CD4-positive, alpha-beta T cell treated with Interferon gamma for 1 hour (primary cell): ENCODE measurements at places on chromosomes 4 and X.

DNA sequence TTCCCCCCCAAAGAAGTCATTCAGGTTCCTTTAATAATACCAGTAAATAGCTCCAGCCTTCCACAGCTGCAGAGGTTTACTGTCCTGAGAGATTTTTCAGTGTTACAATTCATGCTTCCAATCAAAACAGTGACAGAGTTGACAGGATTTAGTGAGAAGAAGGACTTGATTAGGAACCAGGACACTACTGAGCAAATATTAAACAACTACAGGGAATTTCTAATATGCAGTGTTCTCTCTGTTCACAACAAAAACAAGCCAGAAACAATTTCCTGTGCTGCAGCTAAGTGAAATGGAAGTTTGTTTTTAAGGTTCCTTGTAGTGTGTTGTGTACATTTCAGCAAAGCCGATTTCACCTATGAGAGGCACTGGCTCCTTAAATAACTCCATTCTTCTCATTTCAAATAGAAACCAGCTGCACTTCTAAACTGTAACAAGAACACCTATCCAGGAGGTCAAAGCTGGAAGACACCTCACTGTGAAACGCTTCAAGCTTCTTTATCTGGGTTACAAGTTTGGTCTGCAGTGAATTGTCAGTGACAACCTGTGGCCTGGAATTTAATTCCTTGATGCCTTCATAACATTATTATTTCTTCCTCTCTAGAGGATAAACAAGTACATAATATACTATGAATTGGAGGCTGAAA, 149.3 kb downstream of the RASL11B start:
- no peak for DNase-seq

GRCh38 chrX:50736656-50737055, 77.3 kb downstream of the SHROOM4 start:
- DNase-seq = no peak

GRCh38 chrX:44113337-44113736, 140.1 kb upstream of the NDP start:
- DNase-seq = no peak

GRCh38 chr4:184768296-184768695, 34.4 kb upstream of the CENPU start:
- no peak for DNase-seq

GRCh38 chr4:26141911-26142638, 178.7 kb upstream of the RBPJ start:
- DNase-seq = peak; percentile 10

- no peak for DNase-seq
Observed at GRCh38 chr4:176845636-176846035, 52.9 kb upstream of the VEGFC start.

- no peak for DNase-seq
Observed at GRCh38 chr4:148101235-148101634, 341.0 kb downstream of the NR3C2 start.

- DNase-seq = no peak
Observed at GRCh38 chr4:24471486-24472160, 112.7 kb downstream of the DHX15 start.

GRCh38 chr4:65050786-65051185, 619.5 kb downstream of the EPHA5 start:
- no peak for DNase-seq

- no peak for DNase-seq
Observed at GRCh38 chr4:86033171-86033570, 326.7 kb downstream of the MAPK10 start.

- DNase-seq = no peak
Observed at GRCh38 chr4:2805712-2806389, 13.0 kb downstream of the SH3BP2 start.

- DNase-seq = no peak
Observed at GRCh38 chr4:21413807-21414370, 534.7 kb downstream of the KCNIP4 start.

GRCh38 chr4:55343887-55344286, 2.2 kb upstream of the SRD5A3 start:
- no peak for DNase-seq

- DNase-seq = no peak
Observed at GRCh38 chr4:3203971-3204431, 45.0 kb upstream of the MSANTD1 start.

- no peak for DNase-seq
Observed at GRCh38 chr4:112381996-112382692, 85.0 kb downstream of the ALPK1 start.

- no peak for DNase-seq
Observed at GRCh38 chr4:160286051-160286450, 1183.2 kb downstream of the RAPGEF2 start.

- DNase-seq = no peak
Observed at GRCh38 chr4:156571146-156571545, 400.5 kb downstream of the PDGFC start.

DNA sequence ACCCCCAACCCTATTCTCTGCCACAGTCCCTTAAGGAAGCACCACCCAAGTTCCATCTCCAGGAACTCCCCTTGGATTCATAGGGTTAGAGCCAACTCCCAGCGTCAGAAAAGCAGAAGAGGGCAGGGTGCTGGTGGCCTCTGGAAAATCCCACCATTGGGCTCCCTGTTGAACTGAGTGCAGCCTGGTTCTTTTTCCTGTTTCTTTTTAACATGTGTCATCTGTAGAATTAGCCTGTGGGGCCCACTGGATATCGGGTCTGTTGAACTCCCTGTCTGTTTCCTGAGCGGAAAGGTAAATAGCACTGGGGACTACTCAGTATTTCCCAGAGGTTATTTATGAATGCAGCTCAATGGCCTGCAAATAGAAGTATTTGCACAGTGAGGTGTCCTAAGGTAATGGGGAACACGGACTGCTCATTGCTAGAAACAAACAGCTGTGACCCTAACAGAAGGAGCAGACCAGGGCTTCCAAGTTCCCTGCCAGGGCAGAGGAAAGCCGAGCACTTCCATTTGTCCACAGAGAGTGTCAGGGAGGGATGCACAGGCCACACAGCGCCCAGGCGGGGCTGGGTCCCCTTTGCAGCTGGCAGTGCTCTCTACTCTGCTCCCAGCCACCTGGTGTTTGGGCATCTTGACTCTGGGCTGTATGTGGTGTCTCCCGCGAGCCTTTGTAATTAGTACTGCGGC, 102.6 kb downstream of the FHDC1 start:
- DNase-seq = no peak
